ENCODE measurements at places on chromosomes 1 and 21.

DNA sequence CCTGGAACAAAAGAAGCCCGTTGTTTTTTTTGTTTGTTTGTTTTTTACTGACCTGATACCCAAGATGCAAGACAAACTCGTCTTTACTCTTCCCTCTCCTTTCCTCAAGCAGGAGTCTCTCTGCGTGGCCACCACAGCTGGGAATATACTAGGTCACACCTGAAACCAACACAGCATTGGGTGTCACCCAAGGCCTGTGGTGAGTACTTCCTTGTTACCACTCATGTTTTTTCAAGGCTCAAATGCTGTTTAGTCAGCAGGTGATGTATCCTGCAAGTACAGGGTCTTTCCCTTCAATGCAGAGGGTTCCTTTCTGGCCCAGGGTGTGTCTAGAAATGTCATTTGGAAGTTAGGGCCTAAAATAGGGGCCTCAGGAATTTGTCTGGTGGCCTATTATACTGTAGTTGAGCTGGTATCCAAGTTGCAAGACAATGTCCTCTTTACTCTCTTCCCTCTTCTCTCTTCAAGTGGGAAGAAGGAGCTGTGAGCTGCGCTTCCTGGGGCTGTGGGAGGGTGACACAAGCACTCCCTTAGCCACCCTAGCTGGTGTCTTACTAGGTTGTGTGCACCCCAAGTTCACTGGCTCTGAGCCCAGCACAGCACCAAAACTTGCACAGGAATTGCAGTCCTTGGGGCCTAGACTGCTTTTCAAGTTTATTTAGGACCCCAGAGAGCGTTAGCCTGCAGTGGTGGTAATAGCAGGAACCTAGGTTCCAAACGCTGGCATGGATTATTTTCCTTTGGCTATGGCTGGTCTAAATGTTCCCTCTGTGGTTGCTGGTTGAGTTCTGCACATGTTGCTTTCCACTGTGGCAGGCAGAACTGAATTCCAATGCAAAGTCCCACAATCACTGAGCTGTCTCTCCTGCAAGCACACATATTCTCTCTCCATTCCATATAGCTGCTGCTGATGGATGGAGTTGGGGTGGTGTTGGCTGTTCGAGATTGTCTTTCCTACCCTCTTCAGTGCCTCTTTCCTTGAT, 91.4 kb upstream of the LYPLAL1 start:
- H3K4me1 ChIP-seq, result no peaks in the 10 kb centered on the region
- H3K4me3 ChIP-seq, result no peak overlapping the region
- no peak for DNase-seq
- no peaks in the 10 kb centered on the region for H3K36me3 ChIP-seq
- no peak overlapping the region for H3K27ac ChIP-seq

- no peak overlapping the region for H3K27ac ChIP-seq
- no peaks in the 10 kb centered on the region for H3K36me3 ChIP-seq
- no peak for DNase-seq
- H3K4me3 ChIP-seq, result no peak overlapping the region
- no peaks in the 10 kb centered on the region for H3K4me1 ChIP-seq
Observed at GRCh38 chr1:221865808-221866207, 123.9 kb upstream of the DUSP10 start.

DNA sequence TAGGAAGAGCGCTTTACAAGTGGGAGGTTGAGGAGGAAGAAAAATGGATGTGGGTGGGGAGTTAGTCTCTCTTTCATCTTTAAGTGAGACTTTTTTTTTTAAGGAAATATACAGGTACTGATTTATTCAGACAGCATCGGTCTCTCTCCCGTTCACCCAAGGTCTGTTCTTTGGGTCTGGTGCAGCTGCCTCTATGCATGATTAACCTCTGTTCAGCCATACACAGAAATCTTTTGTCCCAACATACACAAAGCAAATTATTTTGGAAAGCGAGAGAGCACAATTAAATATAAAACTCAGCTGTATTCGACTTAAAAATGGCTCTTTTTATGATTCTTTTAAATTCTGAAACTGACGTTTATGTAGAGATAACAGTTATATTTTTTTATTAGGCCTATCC, 11.0 kb downstream of the PROX1 start:
- no peak overlapping the region for H3K27ac ChIP-seq
- no peaks in the 10 kb centered on the region for H3K4me1 ChIP-seq
- H3K36me3 ChIP-seq, result no peaks in the 10 kb centered on the region
- H3K27me3 ChIP-seq, result peaks cover 18% of the 10 kb centered on the region
- no peak overlapping the region for H3K4me3 ChIP-seq

GRCh38 chr1:175095978-175096607, 28.5 kb downstream of the TNN start:
- no peaks in the 10 kb centered on the region for H3K4me1 ChIP-seq
- H3K36me3 ChIP-seq, result no peaks in the 10 kb centered on the region
- DNase-seq, result no peak
- peaks cover 8% of the 10 kb centered on the region for H3K27me3 ChIP-seq

DNA sequence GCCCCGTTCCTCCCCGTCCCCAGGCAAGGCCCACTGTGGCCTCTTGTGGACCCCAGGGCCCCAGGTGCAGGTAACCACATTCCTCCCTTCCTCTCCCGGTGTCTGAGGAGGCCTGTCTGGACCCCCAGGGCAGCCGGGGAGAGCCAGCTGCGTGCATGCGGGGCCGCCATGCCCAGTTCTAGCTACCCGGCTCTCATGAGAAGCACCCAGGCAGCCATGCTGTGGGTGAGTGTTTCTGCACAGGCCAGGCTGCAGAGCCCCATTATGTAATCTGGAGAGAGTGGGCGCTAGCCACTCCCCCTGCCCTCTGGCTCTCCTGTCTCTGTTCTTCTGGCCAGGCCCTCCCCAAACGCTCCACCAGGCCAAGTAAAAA, 18.4 kb upstream of the PLEKHG5 start:
- peaks cover 16% of the 10 kb centered on the region for H3K27me3 ChIP-seq
- DNase-seq, result no peak
- no peaks in the 10 kb centered on the region for H3K36me3 ChIP-seq
- H3K4me1 ChIP-seq, result no peaks in the 10 kb centered on the region

Measured in activated naive CD4-positive, alpha-beta T cell treated with anti-CD3 and anti-CD28 coated beads, Interleukin-2, amount 10 ng/mL, durations not matched to agents 7 days and 5 days (primary cell).